Renal cortex interstitium (tissue), 15 donors: ENCODE measurements at places on chromosomes 6 and 20. TPM values are rescaled to one million over a fixed set of nuclear protein-coding genes. Genes with fewer than 3 reads are reported as not detected.

DNA sequence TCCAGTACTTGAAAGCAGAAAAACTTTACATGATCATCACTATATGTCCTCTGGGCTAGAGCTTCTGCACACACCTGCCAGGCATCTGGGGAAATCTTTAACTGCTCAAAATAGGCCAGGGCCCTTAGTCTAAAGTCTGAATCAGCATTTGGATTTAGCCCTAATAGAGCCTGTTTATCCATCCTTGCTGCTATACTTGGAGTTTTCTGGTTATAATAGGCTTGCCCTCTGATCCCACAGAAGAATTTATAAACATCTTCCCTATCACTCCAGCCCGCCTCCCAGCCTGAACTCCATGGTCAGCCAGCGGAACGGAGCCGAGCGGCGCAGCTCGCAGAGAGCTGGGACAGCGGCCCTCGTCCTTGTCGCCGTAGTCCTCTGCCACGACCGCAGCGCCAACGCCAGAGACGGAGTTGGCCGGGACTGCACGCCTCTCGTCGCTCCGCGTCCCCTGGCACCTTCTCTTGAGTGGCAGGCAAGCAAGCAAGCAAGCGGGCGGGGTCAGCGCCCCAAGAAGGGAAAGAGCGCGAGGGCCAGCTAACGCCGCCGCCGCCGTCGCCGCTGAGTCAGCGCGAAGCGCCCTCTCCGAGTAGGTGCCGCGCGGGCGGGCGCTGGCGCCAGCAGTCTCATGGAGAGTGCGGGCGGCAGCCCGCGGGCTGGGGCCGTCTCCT is 25.4 kb upstream of the ASIP start:
- no peak for DNase-seq

- DNase-seq: no peak
These were observed 7.6 kb downstream of the ENPP4 start for GRCh38 chr6:46137387-46137786.

DNA sequence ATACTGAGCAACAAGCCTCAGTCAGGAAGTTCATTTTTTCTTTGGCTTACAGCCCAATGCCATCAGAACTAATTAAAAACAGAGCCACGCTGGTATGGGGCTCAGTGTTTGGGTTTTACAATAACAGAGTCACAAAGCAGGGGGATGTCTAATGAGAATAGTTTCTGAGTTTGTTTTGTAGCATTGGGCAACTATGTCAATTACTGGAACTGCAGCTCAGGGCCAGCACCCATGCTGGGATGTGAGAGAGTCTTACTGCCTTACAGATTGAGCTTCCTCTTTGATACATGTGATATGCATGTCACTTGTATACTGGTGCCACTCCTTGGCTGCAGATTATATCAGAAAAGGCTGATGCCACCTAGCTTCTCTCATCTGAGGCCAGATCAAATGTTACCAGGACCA is 117.6 kb downstream of the TFAP2B start:
- no peak for DNase-seq

GRCh38 chr20:10951216-10951615 is 277.4 kb upstream of the JAG1 start:
- DNase-seq: no peak

GRCh38 chr6:9173229-9173628 is 737.9 kb upstream of the SLC35B3 start:
- no peak for DNase-seq

DNA sequence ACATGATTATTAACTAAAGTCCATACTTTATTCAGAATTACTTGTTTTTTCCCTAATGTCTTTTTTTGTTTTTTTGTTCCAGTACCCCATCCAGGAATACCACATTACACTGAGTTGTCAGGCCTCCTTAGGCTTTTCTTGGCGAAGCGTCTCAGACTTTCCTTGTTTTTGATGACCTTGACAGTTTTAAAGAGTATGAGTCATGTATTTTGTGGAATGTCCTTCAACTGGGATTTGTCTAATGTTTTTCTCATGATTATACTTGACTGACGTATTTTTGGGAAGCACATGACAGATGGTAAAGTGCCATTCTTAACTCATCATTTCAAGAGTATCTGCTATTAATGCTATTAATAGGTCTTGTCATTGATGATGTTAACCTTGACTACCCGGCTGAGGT is 23.6 kb downstream of the ENPP1 start:
- DNase-seq: no peak

DNA sequence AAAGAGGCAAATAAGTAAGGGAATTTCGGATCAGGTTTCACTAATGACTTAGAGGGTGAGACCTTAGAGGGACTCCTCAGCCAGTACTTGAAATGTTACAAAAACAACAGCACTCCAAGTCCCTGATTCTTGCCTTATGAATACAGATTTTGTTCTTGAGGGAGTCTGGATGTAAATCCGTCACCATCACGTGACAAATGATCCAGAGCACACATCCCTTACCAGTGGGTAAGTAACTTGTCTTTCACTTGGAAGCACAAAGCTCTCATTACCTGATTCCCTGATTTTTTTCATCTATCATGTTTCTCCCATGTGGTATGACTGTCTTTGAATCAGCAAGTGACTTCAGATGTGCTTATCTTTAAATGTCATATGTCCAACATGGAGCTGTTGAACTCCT is 595.3 kb upstream of the POU3F2 start:
- no peak for DNase-seq

DNA sequence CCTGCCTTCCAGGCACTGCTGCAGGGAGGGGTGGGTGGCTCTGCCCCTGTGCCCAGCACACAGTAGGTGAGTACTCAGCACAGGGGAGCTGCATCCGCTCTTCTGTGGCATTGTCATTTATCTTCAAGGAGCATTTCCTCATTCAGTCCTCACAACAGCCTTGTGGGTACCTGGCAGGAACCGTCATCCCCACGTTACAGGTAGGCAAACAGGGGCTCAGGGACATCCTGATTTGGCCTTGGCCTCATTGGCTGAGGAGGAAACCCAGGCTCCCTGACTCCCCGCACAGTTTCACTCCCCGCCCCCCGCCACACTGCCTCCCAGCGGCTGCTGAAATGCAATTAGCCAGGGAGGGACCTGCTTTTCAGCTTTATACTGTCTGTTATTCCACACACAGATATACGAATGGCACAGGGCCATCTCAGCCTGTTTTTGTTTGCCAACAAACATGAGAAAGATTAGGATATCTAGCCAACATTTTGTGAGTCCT is 24.2 kb upstream of the PNPLA1 start:
- no peak for DNase-seq

DNA sequence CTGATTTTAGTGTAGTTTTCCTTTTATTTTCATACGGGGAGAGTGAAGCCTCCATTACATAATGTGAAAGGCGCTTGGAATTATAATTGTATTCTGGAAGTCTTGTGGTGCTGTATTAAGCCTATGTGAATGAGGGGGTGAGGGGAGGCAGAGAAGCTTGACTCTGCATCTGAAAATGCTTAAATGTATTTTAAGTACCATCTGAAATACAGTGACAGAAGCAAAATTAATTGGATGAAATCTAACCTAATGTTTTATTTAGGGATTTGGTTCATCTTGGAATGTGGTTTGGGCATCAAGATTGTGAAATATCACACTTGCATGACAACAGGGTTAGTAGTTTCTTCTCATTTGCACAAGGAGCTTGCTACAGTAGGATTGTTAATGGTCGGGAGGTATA is 41.2 kb downstream of the TMEM200A start:
- DNase-seq: no peak

- no peak for DNase-seq
These were observed 12.2 kb upstream of the BRPF3 start for GRCh38 chr6:36184311-36184710.

- no peak for DNase-seq
These were observed 5.4 kb downstream of the DUSP22 start for GRCh38 chr6:297571-298232.

- no peak for DNase-seq
These were observed 125.9 kb upstream of the TNFAIP3 start for GRCh38 chr6:137740967-137741761.

DNA sequence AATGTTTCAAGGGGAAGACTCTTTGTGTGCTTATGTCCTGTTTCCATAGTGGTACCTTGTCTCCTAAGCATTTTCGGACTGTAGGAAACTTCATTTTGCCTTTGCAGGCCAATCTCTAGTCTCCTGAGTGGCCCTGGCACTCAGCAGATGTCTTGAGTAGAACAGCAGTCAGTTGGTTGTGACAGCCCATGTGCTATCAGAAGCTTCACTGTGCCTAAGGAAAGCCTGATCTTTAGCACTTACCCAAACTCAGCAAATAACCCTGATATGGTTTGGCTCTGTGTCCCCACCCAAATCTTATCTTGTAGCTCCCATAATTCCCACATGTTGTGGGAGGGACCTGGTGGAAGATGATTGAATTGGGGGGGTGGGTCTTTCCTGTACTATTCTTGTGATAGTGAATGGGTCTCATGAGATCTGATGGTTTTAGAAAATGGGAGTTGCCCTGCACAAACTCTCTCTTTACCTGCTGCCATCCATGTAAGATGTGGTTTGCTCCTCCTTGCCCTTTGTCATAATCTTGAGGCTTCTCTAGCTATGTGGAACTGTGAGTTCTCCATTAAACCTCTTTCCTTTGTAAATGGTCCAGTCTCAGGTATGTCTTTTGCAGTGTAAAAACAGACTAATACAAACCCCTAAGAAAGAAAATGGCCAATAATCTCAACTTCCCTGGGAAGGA is 15.9 kb upstream of the SRPK1 start:
- no peak for DNase-seq

DNA sequence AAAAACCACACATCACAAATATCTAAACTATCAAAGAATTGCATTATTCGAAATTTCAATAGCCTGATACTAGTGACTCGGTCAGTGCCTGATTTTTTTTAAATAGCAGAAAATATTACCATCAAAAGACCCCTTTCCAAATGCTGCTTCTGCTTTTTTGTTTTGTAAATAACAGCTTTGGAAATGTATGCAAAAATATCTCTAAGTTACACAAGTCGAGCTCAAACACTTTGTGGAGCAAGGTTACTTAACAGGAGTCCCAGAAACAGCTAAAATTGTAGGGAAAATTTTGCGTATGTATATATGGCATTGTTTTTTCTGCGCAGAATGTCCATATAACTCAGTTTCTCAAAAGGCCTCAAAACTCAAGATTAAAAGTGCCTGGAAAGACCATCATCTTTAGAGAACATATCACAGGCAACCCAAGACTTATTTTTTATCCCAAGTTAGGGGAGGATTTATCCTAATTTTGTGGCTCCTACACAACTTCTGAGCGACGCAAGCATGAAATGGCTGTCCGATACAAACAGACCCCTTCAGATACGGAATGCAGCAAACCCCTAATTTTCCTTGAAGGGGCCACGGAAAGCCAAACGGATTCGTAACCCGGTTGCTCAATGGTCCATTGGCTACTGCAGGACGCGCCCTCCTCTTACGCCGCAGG is 1.3 kb downstream of the CEP85L start:
- no peak for DNase-seq

- DNase-seq: no peak
These were observed 12.7 kb upstream of the PRELID3B start for GRCh38 chr20:59055302-59055701.

- DNase-seq: no peak
These were observed 38.5 kb upstream of the TXLNB start for GRCh38 chr6:139330306-139330705.

- no peak for DNase-seq
These were observed 69.1 kb upstream of the TOP1 start for GRCh38 chr20:40959325-40960092.

DNA sequence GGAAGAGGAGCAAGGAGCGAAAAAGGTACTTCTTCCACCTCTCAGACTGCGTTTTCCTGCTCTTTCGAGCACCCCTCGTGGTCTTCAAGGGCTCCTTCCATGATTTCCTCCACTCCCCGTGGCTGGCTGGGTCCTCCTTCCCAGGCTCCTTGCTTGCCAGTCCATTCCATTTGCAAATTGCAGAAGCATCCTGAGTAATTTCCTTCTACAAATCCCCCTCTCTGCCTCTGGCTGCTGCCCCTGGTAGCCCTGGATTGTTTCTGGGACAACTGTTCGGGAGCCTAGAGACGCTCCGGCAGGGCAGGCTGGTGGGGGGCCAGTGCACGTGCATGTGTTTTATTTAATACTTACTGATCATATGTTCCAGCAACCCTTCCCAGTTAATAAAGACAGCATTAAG is 173.1 kb downstream of the ZMYND8 start:
- DNase-seq: no peak

DNA sequence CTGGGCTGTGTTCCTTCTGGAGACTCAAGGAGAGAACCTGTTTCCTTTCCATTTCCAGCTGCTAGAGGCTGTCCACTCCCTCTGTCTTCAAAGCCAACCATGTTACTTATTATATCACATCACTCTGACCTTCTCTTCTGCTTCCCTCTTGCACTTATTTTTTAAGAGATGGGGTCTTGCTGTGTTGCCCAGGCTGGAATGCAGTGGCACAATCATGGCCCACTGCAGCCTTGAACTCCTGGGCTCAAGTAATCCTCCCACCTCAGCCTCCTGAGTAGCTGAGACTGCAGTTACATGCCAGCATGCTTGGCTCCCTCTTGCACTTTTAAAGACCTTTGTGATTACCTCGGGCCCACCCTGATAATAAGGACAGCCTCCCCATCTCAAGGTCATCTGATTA is 160.0 kb upstream of the DTNBP1 start:
- no peak for DNase-seq

Gene CLPSL1
- not detected for polyA plus RNA-seq

Gene MDFI
- polyA plus RNA-seq: 65.1 TPM

Gene HLA-DRA
- 54.9 TPM for polyA plus RNA-seq

Gene MYMX
- 0.59 TPM for polyA plus RNA-seq

Gene BPIFB1
- polyA plus RNA-seq: not detected

Gene CHRNA4
- 9.5 TPM for polyA plus RNA-seq

Gene HACE1
- 23.2 TPM for polyA plus RNA-seq

Gene FAM229B
- 47.9 TPM for polyA plus RNA-seq

Gene CENPW
- polyA plus RNA-seq: 35.0 TPM

Gene SEMG1
- polyA plus RNA-seq: not detected

Gene TAF4
- 18.0 TPM for polyA plus RNA-seq

Gene VSX1
- not detected for polyA plus RNA-seq
